NCI-H510A (cell line): ENCODE measurements at places on chromosomes 2 and 18.
A peak's percentile ranks its signal among the peaks of the same experiment; 100 is the strongest.

DNA sequence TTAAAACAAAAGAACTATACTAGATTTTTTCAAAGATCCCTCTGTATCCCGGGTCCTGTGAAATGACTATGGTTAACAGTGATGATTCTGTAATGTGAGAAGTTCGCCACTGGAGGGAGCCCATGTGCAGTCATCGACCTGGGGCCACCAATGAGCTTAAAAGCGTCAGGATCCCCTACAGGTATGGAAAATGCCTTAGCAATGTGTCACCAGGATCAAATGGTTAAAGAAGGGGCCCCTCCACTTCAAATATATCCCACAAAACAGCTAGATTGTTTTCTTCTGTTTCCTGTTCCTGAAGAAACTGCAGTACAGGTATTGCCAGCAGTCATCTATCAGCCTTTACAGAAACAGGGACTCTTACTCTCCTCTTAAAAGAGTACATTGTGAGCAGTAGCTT lies 15.3 kb downstream of the CHRNA1 start:
- DNase-seq: peak; percentile 51

DNA sequence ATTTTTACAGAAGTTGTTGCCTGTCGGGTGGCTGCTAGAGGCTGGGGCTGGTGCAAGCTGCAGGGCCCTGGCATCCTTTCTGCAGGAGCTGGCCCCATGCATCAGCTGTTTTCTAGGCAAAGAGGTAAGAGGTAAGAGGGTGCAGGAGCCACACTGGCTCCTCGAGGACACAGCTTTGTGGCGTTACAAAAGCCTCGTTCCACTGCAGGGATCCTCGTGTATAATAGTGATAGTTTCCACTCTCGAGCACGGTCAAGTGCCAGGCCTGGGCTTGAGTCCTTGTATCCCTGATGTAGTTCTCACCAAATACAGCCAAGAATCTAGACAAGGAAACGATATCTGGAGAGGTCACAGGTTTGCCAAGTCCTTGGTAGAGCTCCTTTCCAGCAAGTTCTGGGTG lies 33.2 kb upstream of the FHOD3 start:
- DNase-seq: no peak

DNA sequence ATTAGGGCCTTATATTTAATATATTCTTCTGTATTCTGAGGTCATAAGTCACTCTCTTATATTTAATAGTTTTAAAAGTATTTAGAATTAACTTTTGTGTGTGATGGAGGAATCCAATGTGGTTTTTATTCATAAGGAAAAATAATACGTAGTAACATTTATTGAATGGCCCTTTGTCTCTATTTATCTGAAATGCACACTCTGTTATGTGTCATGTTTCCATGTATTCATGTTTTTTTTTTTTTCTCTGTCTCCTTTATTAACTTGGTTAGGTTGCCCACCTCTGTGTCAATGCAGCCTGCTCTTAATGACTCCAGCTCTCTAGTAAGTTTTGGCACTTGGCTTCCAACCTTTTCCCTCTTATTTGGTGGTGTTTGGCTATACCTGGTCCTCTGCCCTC lies 33.8 kb downstream of the RNF144A start:
- DNase-seq: no peak

- DNase-seq: no peak
These were observed 191.0 kb downstream of the HDAC4 start for GRCh38 chr2:239209783-239210182.

DNA sequence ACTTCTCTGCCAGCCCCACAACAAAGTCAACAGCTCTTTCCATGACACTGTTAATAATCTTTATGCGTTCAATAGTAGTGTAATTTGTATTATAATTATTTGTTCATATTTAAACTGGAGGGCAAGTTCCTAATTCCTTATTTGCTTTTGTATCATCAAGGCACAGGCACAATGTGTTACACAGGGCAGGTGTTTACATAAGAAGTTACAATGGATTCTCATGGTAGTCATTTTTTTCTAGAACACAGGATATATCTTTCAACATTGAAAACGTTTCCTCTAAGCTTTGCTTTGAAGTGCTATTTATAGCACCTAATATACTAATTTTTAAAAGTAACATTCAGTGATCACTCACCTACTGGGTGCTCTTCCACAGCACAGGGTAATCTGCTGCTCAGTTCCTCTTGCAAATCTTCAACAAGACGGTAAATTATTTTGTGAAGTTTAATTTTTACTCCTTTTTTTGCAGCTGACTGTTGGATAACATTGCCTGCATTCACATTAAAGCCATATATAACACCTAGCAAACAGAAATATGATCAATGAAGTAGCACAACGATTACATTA lies 7.3 kb downstream of the RPS27A start:
- no peak for DNase-seq

GRCh38 chr2:5609201-5609600 lies 83.0 kb upstream of the SOX11 start:
- DNase-seq: no peak

GRCh38 chr2:60526623-60527022 lies 26.8 kb downstream of the BCL11A start:
- DNase-seq: no peak

DNA sequence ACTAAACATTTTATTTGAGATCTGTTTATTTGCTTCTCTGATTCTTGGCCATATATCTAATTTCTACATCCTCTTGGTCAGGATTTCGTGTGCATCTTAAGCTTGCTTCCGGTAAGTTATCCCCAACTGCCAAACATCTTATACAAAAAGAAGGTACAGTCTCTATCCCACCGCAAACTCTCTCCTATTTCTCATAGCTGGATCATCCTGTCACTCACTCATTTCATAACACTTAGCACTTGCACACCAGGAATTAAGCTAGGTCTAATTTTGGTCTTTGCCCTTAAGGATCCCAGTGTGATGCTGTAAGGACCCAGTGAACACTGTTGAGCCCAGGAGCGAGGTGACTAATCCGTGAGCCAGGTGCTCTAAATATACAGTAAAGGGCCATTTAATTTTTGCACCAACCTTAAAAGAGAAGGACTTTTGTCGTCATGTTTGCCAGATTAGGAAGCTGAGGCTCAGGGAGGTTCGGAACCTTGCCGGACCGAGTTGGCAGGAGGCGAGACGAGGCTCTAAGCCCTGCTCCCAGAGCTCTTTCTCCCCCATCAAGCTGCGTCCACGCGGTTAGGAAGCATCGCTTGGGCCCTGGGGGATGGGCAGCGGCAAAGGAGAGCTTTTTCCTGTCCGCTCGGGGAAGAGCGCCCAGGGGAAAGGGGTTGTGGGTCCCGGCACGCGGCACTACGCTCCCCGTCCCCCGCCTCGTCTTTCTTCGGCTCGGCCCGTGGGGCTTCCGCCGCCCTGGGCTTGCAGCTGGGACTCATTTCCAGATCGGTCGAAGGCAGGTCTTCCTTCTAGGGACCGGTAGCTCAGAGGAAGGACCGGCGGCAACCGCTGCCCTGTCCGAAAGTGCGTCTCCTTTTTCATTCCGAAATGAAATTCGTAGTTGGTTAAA lies 4.1 kb upstream of the ITPRIPL1 start:
- no peak for DNase-seq

GRCh38 chr2:223586261-223586660 lies 15.9 kb downstream of the SCG2 start:
- DNase-seq: no peak

DNA sequence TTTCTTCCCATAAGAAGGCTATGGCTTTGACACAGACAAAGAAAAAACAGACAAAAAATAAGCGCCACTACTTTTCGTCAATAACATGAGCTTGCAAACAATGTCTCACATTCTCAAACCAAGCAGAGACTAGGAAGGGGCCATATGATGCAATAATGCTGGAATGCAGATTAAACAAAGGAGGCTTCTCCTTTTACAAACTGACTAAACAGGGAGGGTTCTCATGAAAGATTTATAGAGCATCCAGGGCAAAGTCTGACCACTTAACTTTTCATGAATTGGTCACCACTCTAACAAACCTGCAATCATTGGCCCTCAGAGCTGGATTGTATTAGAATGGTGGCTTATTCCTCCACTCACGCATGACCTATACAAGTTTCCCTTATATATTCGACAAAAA lies 663.3 kb upstream of the CHAC2 start:
- no peak for DNase-seq

GRCh38 chr2:95043300-95044093 lies 18.0 kb downstream of the MAL start:
- no peak for DNase-seq

- no peak for DNase-seq
These were observed 69.5 kb upstream of the TMEM18 start for GRCh38 chr2:746697-747096.

- no peak for DNase-seq
These were observed 1.5 kb upstream of the PCBP1 start for GRCh38 chr2:70085711-70086277.

- DNase-seq: no peak
These were observed 768.9 kb upstream of the CDH7 start for GRCh38 chr18:64981915-64982314.

DNA sequence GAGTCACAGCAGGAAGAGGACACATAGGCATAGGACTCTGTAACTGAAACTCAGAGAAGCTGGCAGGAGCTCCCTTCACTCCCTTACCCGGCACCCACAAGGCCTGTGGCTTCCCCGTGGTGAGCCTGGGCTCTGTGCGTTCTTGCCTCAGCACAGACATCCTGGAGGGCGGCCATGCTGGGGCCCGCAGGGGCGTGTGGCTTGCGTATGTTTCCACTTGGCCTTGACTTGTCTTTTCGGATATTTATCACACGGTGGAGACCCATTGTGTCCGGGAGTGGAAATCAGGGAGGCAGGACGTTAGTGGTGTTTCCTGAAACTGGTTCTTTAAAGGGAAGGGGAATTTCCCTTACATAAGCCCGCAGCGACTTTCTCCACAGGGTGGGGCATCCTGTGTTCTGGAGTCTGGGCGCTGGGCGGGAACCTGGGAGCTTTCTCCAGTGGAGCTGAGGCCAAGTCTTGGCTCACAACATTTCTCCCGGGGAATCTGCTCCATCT lies 49.9 kb upstream of the EML6 start:
- no peak for DNase-seq

DNA sequence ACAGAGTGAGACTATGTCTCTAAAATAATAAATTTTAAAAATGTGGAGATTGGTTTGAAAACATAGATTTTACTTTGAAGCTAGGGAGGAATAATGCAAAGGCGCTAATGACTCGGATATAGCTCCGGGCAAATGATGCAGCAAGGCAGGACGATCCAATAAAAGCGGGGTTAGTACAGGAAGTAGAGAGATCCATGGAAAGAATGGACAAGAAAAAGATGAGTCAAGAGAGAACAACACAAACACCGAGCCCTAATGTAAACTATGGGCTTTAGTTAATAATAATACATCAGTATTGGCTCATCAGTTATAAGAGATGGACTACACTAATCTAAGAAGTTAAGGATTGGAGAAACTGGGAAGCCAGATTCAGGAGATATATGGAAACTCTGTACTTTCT lies 74.5 kb downstream of the QPCT start:
- no peak for DNase-seq

DNA sequence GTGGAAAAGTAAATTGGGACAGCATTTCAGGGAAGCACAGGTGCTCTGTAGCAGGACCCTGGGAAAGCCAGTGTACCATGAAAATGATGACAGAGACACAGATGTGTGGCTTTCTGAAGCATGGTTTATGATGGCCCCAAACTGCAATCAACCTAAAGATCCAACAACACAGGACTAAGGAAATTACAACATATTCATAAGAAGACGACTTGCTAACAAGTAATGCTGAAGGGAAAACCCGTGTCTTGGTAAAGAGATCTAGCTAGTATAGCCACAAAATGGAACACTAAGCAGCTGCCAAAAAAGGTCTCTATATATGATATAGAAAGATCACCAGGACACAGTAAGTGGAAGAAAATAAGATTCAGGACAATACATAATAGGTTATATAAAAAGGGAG lies 53.2 kb downstream of the UXS1 start:
- DNase-seq: no peak

DNA sequence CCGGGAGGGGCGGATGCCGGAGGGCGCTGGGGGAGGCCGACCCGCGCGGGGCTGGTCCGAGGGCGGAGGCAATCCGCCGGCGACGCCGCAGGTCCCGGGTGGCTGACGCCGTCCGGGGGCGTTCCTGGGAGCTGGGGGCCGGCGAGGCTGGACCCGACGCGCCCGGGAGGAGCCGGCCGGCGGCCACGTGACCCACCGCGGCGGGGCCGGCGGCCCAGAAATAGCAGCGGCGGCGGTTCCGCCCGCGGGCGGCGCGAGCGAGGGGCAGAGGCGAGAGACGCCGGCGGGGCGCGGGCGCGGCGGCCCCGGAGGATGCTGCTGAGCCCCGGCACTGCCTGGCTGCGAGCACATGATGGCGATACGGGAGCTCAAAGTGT lies at the start of gene RAB31:
Gene RAB31, plus strand, starts transcription at position 245 of the 377 bp plus-strand sequence. Its CDS starts 105 bp downstream, at position 350.
- DNase-seq: peak; percentile 22

DNA sequence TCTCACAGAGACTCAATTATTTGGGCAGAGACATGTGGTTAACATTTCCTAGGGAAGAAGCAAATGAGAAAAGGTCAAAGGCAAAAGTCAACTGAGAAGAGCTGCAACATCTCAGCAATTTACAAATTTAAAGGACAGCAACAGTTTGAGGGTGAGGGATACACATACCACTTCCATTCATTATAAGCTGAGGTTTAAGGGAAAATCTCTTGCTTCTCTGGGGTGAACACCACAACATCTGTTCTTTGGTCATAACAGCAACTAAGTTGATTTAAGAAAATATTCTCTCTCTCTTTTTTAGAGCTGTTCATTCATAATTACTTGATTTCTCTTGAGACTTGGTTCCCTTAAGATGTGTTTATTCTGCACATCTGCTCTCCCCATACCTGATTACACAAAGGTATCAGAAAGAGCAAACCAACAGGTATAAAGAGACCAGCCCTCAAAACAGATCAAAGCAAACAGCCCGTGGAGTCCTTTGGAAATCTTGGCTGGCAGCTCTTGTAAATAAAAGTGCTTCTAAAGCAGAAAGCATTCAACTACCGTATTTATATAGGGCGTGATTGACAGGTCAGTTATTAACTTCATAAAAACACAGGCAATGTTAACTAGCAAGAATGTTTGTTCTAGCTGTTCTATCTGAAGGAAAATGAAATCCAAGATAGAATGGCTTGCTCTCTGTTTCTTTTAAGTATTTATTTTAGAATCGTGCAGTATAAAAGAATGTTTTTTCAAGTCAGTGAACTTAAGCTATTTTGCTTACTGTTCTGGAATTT lies 132.8 kb downstream of the THADA start:
- DNase-seq: peak; percentile 44

DNA sequence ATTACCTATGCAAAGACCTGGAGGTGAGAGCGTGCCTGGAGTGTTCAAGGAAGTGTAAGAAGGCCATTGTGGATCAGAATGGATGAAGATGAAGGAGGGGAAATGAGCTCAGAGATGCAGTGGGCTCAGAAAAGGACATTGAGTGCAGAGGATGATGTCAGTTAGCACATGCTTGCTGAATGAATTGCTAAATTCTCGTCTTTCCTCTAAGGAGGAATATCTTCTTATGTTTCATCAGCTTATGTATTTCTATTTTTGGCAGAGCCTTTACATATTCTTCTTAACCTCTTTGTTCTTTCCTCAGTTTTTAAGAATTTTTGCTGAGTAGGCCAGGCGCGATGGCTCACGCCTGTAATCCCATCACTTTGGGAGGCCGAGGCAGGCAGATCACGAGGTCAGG lies 30.9 kb downstream of the FAM171B start:
- no peak for DNase-seq

GRCh38 chr18:2212598-2213205 lies 358.6 kb downstream of the METTL4 start:
- DNase-seq: no peak

- no peak for DNase-seq
These were observed 74.2 kb upstream of the FHL2 start for GRCh38 chr2:105473011-105473410.
